ENCODE measurements at places on chromosomes 2 and 18.
A peak's percentile ranks its signal among the peaks of the same experiment; 100 is the strongest.

- no peak for DNase-seq
Observed at GRCh38 chr18:11859282-11859830, 8.1 kb downstream of the CHMP1B start.

GRCh38 chr2:109645412-109646184, 31.4 kb downstream of the SOWAHC start:
- no peak for DNase-seq

GRCh38 chr2:204317640-204318039, 227.6 kb upstream of the PARD3B start:
- DNase-seq: no peak

GRCh38 chr2:136505462-136505861, 259.9 kb upstream of the THSD7B start:
- DNase-seq: no peak

DNA sequence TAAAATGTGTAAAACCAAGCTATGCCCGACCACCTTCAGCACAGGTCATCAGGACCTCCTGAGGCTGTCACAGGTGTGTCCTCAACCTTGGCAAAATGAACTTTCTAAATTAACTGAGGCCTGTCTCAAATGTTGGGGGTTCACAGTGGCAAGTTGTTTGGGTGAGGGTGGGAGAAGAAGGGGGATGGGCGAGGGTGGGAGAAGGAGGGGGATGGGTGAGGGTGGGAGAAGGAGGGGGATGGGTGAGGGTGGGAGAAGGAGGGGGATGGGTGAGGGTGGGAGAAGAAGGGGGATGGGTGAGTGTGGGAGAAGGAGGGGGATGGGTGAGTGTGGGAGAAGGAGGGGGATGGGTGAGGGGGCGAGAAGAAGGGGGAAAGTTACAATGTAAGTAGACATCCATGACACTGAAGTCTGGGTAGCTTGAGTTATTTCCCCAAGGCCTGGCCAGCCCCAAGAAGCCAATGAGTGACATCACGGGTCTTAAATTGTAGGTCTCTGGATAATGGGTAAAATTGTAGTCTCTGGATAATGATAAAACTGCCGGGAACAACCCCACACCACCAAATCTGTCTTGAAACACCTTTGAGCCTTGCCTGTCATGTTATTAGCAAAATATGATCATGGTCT, 56.3 kb downstream of the TIMM21 start:
- peak; percentile 11 for DNase-seq

- DNase-seq: no peak
Observed at GRCh38 chr2:182915369-182916326, 49.2 kb upstream of the FRZB start.

- DNase-seq: no peak
Observed at GRCh38 chr18:20971886-20972267, 139.7 kb downstream of the ROCK1 start.

GRCh38 chr2:112259509-112260294, 4.9 kb upstream of the ZC3H8 start:
- DNase-seq: peak; percentile 73

DNA sequence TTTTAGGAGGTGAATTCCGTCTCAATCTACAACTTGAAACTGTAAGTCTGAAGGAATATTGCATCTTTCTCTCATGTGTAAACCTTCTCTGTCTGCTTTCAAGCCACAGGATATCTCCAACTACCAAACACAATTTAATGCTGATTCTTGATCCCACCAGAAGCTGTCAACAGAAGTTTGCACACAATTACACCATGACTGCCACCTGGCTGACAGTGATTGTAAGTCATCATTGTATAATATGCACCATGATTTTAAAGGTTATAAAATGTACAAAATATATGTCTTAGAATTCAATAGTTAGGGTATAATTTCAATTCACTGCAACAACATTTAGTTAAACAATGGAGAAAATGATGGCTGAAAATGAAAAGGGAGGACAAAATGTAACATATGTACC, 18.4 kb downstream of the PREPL start:
- DNase-seq: peak; percentile 28

GRCh38 chr18:80037869-80038630, 3.8 kb downstream of the RBFA start:
- no peak for DNase-seq

- DNase-seq: no peak
Observed at GRCh38 chr18:68429111-68429510, 285.8 kb downstream of the TMX3 start.

DNA sequence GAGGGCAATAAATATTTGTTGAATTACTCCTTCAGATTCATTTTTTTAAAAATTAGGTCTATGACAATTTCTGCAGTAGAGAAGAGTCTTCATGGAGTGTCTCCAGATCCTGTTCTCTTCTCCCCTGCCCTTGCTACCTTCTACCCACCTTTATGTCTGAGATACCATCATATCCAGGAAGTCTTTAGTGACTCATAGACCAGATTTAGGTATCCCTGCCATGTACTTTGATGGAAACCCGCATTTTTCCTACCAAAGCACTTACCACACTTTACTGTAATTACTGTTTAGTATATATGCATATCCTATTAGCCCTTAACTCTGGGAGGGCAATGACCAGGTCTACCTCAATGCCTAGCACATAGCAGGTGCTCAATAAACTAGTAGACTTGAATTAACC, 11.6 kb downstream of the ZNF397 start:
- DNase-seq: no peak

DNA sequence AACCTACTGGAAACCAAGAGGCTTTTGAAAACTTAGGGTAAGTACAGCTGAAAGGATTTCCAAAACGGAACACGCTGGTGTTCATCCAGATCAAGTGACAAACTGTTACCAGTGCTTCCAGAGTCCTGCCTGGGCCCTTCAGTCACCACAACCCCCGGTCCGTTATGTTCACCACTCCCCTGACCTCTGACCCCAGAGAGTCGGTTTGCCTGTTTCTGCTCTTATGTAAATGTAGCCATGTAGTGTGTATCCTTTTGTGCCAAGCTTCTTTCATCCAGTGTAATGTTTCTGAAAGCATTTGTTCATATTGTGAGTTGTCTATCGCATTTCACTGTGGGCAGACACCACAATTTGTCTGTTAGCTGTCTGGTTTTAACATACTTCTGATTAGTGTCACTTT, 217.5 kb downstream of the NCK2 start:
- no peak for DNase-seq

DNA sequence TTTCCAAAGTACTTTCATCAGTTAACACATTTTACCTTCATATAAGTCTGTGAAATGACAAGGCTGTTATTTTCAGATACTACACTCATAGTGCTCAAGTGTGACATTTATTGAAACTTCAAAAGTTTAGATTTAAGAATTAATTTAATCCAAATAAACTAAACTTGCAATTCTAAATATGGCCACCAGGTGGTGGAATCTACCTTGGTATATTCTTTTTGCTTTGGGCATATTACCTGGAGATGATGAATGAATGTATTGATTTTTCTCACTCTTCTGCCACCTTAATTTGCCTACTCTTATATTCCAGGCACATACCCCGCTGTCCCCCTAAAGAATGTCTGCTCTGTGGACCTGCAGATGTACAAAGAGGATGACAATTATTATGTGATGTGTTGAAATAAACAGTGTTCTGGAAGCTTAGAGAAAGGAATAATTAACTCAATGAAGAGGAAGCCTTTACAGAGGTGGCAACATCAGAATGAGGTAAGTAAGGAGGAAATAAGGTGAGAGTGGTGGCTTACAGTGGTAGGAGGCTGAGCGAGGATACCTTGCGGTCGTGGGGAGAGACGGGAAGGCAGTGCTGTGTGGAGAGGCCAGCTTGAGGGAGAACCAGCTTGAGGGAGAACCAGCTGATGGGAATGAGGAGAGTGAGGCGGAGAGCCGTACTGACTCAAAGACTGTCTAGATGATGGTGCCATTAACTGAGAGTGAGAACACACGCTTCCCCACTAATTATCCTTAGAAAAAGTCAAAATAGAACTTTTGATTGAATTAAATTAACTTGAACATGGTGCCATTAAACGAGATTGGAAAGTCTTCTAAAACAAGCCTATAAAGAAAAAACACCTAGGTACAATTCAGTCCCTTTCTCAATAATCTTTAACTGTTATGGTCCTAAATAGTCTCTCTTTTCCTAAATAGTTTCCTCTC, 179.5 kb downstream of the CELF4 start:
- DNase-seq: peak; percentile 33

DNA sequence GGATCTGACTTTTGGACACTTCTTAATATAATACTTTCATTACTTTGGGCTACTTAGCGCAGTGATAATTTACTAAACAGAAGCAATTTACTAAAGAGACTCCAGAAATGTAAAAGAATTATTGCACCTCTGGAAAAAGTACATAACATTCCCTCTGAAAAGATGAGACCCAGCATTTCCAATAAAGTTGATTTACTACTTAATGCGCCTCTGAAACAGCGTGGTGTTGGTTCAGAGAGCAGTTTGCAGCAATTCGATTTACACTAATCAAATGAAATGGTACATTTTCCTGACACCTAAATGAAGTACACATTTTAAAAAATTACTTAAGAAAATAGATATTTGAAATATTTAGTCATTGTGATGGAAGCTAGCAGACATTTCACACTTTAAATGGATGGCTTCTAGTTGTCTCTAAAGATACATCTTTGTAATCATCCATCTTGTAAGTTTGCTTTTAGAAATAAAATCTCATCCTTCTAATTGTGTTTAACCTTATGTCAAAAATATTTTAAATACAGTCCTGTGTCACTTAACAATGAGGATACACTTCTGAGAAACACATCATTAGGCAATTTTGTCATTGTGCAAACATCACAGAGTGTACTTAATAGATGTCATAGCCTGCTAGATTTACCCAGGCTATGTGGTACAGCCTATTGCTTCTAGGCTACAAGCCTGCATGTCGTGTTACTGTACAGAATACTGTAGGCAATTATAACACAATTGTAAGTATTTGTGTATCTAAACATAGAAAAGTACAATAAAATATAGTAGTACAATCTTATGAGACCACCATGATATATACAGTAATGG, 284.6 kb upstream of the UBE2E3 start:
- DNase-seq: no peak

- no peak for DNase-seq
Observed at GRCh38 chr2:129024796-129025195, 706.1 kb upstream of the HS6ST1 start.

GRCh38 chr2:221570321-221570935, 1.7 kb downstream of the EPHA4 start:
- peak; percentile 87 for DNase-seq

- DNase-seq: no peak
Observed at GRCh38 chr2:10913501-10914271, 2.0 kb downstream of the KCNF1 start.

GRCh38 chr2:208939852-208940251, 484.0 kb upstream of the MAP2 start:
- DNase-seq: no peak

- no peak for DNase-seq
Observed at GRCh38 chr2:8327371-8328100, 354.3 kb upstream of the ID2 start.

GRCh38 chr2:230690439-230690838, 22.2 kb upstream of the CAB39 start:
- DNase-seq: peak; percentile 87

DNA sequence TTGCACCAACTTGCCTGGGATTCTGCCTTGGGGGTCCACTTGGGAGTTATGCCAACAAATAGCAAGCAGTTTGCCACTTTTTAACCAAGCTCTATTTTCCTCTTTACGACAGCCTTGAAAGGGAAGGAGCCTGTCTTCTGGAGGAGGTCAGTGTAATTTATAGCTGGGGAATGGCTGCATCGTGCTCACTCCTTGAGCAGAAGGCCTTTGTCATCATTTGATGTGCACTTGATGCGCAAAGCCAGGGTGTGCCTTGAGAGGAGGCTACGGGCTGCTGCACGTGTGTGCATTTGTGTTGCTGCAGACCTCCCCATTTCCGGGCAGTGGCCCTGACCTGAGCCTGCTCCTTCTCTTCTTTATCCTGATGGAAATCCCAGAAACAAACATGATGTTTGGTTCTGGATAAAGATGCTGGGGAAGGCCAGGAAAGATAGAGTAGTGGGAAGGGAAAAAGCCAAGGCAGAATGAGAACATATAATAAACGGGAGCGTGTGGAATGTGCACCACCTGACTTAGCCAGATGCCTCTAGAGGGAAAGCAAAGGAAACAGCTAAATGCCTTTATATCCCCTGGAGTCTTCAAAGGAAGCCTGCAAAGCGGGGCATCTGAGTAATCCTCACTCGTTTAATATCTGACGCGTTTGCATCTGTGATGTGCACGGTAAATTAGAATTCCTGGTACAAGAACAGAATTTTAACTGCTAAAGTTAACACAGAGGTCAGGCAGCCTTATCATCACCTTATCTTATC, 68.3 kb upstream of the ZNF521 start:
- no peak for DNase-seq

DNA sequence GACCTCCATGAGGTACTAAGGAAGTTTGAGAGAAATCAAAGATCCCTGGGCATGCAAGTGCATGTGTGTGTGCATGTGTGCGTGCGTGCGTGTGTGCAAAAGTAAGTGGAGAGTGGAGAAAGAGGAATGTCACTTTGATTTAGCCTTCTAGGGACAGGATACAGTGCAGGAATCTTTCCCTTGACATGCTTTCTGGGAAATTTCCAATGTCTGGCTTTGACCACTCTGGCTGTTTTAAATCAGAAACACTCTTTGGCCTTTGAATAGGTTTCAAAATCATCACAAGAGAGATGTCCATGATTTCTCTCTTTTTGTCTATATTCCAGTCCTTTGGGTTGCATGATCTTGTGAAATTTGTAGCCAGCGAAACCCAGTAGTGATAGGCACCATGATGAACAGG, 162.0 kb downstream of the ALK start:
- no peak for DNase-seq

GRCh38 chr2:122138561-122138960, 383.1 kb downstream of the TSN start:
- DNase-seq: no peak

- no peak for DNase-seq
Observed at GRCh38 chr18:35983818-35984217, 11.3 kb downstream of the RMP24 start.

GRCh38 chr18:78643004-78643403, 336.6 kb upstream of the SALL3 start:
- DNase-seq: no peak

GRCh38 chr2:161983866-161984265, 90.1 kb downstream of the DPP4 start:
- no peak for DNase-seq

DNA sequence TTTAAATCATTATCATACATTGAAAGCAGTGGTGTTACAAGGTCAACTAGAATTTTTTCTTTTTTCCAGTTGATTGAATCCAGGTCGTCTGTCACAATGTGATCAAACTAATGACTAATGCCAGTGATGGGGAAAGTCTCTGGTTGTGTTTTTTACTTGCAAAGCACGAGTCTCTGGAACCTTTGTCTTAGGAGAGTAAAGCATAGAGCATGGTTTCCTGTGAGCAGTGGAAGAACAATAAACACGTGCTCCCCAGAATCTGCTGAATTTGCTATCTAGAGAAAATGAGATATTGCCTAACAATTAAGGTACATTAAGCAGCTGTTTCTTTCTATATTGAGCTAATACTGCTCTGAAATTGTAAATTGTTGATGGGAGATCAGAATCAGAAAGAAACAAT, 1332.4 kb upstream of the TMEFF2 start:
- DNase-seq: no peak

- no peak for DNase-seq
Observed at GRCh38 chr2:37842732-37843440, 82.2 kb upstream of the RMDN2 start.
